Activated CD8-positive, alpha-beta memory T cell treated with anti-CD3 and anti-CD28 coated beads, Interleukin-2, amount 50 U/mL, for 4 hours (primary cell): ENCODE measurements at places on chromosomes 6 and 20.

GRCh38 chr6:91580635-91581034 lies 993.8 kb upstream of the MAP3K7 start:
- DNase-seq: no peak

- DNase-seq: no peak
Measured at GRCh38 chr6:136087986-136088385, 162.1 kb downstream of the MTFR2 start.

GRCh38 chr20:58664883-58665282 lies 13.8 kb downstream of the STX16 start:
- DNase-seq: no peak

DNA sequence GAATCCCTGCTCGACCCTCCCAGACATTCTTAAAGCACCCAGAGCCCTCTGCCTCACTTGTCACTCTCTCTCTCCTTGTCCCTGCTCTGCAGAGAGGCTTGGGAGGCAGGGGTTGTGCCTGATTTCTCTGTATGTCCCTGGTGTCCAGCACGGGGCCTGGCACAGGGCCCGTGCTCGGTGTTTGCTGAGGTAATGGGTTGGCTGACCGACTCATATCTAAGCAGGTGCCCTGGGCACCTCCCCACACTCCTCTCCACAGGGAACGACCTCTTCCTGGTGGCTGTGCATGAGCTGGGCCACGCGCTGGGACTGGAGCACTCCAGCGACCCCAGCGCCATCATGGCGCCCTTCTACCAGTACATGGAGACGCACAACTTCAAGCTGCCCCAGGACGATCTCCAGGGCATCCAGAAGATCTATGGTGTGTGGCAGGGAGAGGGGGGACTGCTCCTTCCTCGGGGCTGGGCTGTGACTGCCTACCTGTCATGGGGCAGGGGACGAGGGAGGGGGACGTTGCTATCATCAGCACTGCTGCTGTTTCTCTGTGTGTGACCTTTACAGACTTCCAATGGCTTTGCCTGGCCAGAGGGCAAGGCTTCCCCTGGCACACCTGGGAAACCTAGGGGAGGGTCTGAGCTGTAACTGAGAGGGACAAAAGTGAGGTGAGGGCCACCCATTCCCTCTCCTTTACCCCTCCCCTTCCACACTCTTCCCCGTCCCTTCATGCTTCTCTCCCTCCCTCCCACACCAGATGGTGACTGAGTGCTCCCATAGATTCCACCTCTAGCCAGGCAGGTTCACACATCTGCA lies 14.2 kb downstream of the MMP24OS start:
- no peak for DNase-seq

GRCh38 chr6:158040051-158040803 lies 58.6 kb downstream of the SYNJ2 start:
- peak; percentile 38 for DNase-seq

- DNase-seq: no peak
Measured at GRCh38 chr20:371755-372542, 8.6 kb upstream of the TRIB3 start.

- peak; percentile 76 for DNase-seq
Measured at GRCh38 chr6:53065266-53066076, at the start of gene FBXO9. Gene FBXO9 (plus strand): TSS chr6:53065404. CDS start chr6:53065790, 386 bp downstream.

GRCh38 chr6:2917801-2918445 lies 14.8 kb upstream of the SERPINB9 start:
- no peak for DNase-seq

GRCh38 chr6:167932468-167933276 lies 64.8 kb upstream of the KIF25 start:
- no peak for DNase-seq

GRCh38 chr6:127332383-127332961 lies 10.9 kb downstream of the ECHDC1 start:
- DNase-seq: no peak

DNA sequence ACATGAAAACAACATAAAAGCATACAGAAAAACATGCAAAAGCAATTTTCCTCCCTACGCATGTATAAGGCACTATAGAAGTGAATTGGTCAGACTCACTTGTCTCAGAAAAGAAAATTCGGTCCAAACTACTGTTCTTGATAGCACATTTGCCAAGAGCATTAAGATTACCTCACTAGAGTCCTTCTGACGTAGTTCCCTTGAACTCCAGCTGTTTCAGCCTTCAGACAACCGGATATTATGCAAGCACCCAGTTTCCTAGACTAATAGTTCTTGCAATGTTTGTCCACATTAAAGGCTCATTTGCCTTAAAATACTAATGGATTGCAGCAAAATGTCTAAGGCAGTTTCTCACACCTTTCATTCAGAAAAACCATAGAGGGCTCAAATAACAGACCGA lies 2.5 kb upstream of the CASS4 start:
- no peak for DNase-seq

DNA sequence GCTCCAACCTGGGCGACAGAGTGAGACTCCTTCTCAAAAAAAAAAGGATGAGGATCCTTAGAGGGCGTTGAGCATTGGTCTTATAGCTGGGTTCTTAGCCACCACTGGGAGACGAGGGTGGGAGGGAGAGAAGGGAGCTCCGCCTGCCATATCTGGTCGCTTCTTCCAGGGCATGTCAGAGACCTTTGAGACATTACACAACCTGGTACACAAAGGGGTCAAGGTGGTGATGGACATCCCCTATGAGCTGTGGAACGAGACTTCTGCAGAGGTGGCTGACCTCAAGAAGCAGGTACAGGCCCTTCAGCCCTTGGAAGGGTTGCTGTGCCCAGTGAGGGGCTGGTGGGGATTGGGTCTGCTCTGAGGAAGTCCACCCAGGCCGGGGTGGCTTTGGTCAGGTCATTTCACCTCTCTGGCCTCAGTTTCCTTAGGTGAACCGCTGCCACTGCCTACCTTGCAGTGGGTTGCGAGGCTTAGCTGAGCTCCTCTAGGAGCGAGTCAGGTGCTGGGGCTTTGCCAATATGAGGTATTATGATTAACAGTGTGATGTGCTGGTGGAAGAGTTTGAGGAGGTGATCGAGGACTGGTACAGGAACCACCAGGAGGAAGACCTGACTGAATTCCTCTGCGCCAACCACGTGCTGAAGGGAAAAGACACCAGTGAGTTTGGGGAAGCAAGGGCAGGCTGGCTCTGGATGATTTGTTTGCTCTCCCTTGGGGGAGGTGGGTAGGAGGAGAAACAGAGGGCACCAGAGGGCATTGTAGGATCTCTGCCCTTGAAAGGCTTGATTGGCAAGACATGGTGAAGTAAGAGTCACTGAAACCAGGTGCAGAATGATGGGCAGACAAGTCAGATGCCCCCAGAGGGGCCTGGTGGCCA lies 8.5 kb downstream of the CNPY3 start:
- no peak for DNase-seq

DNA sequence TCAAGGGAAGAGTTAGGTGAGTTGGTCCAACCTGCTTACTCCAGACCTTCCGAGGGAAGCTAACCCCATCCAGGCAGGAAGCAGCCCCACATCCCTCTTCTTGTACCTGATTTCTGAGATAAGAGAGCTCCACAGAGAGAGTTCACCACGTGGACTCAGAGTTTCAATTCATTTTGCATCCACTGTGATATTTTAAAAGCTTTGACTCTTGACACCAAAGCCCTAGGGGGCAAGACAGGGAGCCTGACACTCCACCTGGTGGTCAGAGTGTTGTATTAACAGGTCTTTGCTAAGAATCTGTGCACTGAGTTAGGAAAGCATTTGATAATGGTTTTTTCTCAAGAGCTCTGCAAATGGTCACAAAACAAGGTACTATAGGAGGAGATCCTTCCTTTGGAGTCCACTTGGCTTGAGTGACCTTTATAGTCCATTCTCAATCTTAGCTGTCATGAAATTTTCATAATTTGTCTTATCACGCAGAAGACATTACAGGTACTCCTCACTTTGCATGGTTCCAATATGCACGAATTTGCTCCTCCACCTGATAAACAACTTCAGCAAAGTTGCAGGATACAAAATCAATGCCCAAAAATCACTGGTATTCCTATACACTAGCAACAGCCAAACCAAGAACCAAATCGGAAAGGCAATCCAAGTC lies 56.2 kb upstream of the RIPOR2 start:
- peak; percentile 75 for DNase-seq

DNA sequence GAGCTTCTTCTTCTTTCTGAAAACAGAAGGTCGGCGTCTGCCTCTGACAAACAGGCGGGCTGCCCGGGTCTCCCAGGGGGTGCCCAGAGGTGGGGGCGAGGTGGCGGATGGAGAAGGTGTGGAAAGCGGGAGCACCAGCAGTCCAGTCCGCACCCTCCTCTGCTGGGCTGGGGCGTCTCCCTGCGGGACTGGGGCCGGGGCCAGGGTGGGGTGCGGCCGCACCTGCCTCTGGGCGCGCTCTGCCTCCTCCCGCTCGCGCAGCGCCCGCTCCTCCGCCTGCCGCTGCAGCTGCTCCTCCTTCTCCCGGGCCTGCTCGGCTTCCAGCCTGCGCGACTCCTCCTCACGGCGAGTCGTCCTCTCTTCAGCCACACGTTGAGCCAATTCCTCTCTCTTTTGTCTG lies 71.1 kb upstream of the BCLAF1 start:
- DNase-seq: no peak

DNA sequence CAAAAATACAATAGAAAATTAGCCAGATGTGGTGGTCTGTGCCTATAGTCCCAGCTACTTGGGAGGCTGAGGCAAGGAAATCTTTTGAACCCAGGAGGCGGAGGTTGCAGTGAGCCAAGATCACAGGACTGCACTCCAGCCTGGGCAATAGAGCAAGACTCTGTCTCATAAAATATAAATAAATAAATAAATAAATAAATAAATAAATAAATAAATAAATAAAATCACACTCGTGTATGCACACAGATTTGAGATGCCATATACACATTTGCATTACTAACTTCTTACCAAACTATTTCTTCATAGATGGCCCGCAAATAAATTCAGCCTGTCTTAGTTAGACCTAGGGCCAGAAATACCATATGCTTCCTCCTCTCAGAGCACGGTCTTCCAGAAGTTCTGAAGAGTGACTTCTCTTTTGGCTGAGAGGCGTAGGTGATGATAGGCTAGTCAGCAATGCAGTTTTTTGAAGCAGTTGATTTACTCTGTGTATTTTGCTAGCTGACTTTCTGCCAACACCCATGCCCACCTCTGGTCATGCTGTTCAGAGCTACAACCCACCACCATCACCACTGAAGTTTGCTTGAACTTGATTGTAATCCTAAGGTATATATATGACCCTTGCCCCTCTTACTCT lies 150.1 kb downstream of the SASH1 start:
- no peak for DNase-seq

- DNase-seq: no peak
Measured at GRCh38 chr6:118985123-118985830, 50.3 kb upstream of the MCM9 start.

DNA sequence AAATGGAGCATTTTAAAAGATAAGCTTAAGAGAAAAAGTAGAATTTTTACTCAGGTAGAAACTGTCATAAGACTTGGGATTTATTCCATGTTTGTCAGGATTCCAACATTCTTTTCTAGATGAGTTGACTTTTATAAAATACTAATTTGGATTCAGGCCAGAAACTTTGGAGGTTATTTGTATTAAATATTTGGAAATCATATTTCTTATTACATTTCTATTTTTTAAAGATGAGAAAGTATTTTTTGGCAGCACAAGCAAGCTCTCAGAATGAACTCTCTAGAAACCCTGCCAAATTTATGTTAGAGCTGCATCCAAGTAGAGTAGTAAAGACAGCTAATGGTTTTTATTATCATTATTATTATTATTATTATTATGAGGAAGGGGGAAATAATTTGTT lies 1014.9 kb upstream of the GJE1 start:
- no peak for DNase-seq

- no peak for DNase-seq
Measured at GRCh38 chr6:81749707-81750106, 2.8 kb downstream of the TENT5A start.

GRCh38 chr20:57223648-57224489 lies 42.6 kb downstream of the BMP7 start:
- no peak for DNase-seq

DNA sequence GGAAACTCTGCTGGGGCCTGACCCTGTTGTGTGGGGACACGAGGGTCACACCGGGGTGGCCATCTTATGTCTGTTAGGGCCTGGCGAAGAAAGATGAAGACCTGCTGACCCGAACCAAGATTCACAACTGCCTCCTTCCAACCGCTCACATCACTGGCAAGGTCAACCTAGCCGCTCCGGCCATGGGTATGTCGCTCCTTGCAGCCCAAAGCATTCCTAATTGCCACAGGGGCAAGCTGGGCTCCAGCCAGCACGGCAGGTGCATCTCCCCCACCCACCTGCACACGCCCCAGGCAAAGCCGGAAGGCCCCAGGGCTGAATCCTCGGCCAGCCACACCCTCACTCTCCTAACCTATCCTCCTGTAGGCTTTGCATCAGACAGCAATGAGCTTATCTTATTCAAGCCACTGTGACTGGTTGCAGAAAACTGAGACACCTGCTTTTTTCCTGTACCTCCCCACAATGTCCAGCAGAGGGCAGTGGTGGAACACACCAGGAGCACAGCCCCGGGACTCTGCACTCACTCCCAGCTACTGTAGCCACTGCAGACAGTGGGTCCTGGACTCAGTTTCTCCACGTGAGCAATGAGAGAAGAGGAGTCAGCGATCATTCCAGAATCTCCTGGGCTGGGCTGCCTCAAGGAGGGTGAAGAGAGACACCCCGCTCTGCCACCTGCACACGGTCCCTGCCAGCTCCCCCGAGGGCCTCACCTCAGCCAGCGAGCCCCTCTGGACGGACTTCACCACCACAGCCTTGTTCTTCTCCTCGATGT lies 170.2 kb downstream of the PREX1 start:
- peak; percentile 64 for DNase-seq

- no peak for DNase-seq
Measured at GRCh38 chr6:151749341-151749740, 58.1 kb upstream of the ESR1 start.

DNA sequence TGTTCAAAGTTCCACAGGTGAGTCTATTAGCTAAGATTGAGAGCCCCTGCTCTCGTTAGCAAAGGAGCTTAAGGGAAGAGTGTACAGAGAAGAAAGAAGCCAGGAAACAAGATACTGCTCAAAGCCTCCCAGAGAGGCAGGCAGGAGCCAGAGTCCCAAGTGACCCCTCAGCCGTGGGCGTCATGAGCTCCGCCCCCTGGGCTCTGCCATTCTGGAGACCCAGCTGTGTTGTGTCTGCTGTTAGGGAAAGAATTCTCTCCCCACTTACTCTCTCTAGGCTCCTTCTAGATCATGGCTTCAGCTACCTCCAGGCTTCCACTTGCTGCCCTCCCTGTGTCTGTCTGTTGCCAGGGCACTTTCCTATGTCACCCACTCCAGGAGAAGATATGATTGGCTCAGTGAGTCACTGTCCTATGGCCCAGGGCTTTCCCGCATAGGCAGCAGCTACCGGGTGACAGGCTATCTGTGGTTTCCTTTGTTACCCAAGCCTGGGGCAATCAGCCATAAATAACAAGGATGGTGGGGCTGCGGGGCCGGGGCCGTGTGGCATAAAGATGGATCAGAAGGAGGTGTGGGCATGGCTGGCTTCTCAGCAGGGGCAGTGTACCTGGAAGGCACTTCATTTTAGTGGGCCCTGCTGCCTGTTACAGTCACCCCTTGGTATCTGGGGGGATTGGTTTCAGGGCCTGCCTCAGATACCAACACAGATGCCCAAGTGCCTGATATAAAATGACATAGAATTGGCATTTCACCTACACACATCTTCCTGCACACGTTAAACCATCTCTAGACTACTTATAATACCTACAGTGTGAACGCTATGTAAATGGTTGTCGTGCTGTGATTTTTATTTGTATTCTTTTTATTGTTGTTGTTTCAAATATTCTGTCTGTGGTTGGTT lies 118.9 kb downstream of the ARMC2 start:
- no peak for DNase-seq

GRCh38 chr20:9286501-9287461 lies 217.9 kb downstream of the PLCB4 start:
- no peak for DNase-seq

GRCh38 chr6:25414755-25415154 lies 135.6 kb downstream of the CARMIL1 start:
- no peak for DNase-seq
